ENCODE measurements at places on chromosomes 11 and 22. TPM values are rescaled to one million over a fixed set of nuclear protein-coding genes. Genes with fewer than 3 reads are reported as not detected.

The ANGPTL5 gene
- not detected for total RNA-seq

The SCN3B gene
- 0.64 TPM for total RNA-seq

The SLC22A8 gene
- not detected for total RNA-seq

The GPR83 gene
- 0.15 TPM for total RNA-seq

The C11orf91 gene
- not detected for total RNA-seq

The FXYD6 gene
- 16.3 TPM for total RNA-seq

The ABCC8 gene
- total RNA-seq: 3.2 TPM

DNA sequence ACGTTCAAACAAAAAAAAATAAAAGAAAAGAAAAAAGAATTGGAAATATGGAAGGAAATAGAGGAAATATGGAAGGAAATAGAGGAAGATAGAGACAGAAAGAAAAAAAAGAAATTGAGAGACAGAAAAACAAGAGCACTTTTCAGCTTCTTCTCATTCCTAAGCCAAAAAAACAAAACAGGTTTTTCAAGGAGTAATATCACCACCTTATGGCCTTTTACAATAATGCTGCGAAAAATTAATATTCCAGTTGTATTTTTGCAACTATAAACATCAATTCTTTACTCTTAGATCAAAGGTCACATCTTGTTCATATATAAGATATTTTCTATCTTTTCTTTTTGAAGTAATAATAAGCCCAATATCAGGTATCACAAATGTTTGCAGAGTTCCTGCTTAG lies 328.3 kb downstream of the FAT3 start:
- H3K4me1 ChIP-seq: peaks cover 6% of the 10 kb centered on the region
- H3K36me3 ChIP-seq: peaks cover 4% of the 10 kb centered on the region

DNA sequence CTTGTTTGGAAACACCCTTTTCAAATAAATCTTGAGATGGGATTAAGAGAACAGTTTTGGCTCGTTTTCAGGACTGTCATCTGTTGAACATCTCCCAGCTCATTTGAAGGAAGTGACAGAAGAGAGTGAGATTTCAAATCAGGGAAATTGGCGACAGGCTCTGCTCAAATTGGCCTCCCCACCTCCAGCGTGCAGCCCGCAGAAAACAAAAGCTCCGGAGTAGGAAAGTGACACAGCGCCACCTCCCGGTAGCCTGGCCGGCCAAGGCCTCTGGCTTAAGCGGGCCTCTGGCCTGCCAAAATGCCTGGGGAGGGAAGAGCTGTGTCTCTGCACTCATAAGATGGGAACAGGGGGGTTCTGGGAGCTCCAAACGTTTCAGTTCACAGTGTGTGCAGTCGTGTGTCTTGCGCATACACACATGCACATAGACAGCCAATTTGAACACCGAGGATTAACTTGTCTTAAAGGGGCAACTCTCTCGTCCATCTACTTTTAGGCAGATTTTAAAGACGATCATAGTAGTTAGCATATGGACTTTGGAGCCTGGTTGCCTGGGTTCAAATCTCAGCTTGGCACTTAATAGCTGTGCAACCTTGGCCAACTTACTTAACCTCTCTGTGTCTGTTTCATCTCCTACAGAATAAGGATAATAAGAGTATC lies 132.7 kb upstream of the RCN1 start:
- H3K36me3 ChIP-seq: no peaks in the 10 kb centered on the region
- H3K27ac ChIP-seq: no peak overlapping the region
- peak; percentile 79 for DNase-seq
- H3K4me3 ChIP-seq: no peak overlapping the region
- no peaks in the 10 kb centered on the region for H3K27me3 ChIP-seq
- no peaks in the 10 kb centered on the region for H3K4me1 ChIP-seq

DNA sequence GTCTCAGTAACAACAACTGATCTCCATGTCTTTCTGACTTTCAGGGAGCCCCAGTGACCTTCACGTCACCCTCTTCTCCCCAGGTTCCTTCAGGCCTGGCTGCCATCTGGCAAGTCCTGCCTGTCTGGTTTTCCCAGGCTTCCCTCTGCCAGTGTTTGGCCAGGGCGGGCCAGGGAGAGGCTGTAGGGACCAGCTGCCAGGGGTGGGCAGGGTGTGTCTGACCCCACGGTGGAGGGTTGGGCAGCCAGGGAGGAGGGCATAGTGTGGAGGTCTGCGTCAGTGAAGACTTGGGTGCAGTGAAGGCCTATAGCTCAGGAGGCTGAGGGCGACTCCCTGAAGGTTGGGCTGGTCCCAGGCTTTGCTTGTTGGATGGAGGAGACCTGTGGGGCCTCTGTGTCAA lies 11.9 kb upstream of the MRGPRX2 start:
- no peaks in the 10 kb centered on the region for H3K27me3 ChIP-seq
- no peak overlapping the region for H3K4me3 ChIP-seq
- peaks cover 7% of the 10 kb centered on the region for H3K4me1 ChIP-seq
- no peak for DNase-seq
- H3K36me3 ChIP-seq: no peaks in the 10 kb centered on the region
- H3K27ac ChIP-seq: no peak overlapping the region

GRCh38 chr11:63686926-63687325 lies 5.6 kb downstream of the RTN3 start:
- no peak overlapping the region for H3K27ac ChIP-seq
- H3K27me3 ChIP-seq: no peaks in the 10 kb centered on the region
- peaks cover 10% of the 10 kb centered on the region for H3K36me3 ChIP-seq
- no peak overlapping the region for H3K4me3 ChIP-seq

GRCh38 chr11:44784851-44785250 lies 58.1 kb downstream of the TSPAN18 start:
- peaks cover 17% of the 10 kb centered on the region for H3K4me1 ChIP-seq
- peak overlapping the region; percentile 33 for H3K4me3 ChIP-seq
- H3K27me3 ChIP-seq: no peaks in the 10 kb centered on the region
- H3K36me3 ChIP-seq: no peaks in the 10 kb centered on the region
- H3K27ac ChIP-seq: no peak overlapping the region
- no peak for DNase-seq

- peaks cover 12% of the 10 kb centered on the region for H3K36me3 ChIP-seq
- H3K27ac ChIP-seq: no peak overlapping the region
- H3K4me3 ChIP-seq: no peak overlapping the region
- H3K4me1 ChIP-seq: no peaks in the 10 kb centered on the region
- no peak for DNase-seq
- H3K27me3 ChIP-seq: no peaks in the 10 kb centered on the region
These were observed 16.5 kb downstream of the USP35 start for GRCh38 chr11:78205256-78205655.

DNA sequence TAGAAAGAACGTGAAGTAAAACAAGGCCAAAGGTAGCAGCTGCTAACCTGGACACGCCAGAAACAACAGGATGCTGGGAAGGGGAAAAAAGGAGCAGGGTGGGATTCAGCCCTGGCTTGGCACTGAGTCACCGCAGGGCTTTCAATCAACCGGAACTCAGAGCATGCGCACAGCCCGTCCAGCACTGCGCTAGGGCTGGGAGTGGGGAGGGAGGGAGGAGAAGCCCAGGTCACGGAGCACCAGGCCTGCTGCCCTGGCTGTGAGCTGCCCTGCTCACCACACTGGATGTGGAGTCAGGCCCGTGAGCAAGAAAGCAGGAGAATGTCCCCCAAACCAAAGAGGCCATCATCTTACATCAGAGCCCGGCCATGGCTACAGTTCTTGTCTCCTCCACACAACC lies 51.5 kb downstream of the APOL1 start:
- peaks cover 94% of the 10 kb centered on the region for H3K36me3 ChIP-seq
- H3K27me3 ChIP-seq: no peaks in the 10 kb centered on the region
- H3K4me3 ChIP-seq: no peak overlapping the region
- no peak for DNase-seq
- H3K4me1 ChIP-seq: no peaks in the 10 kb centered on the region
- no peak overlapping the region for H3K27ac ChIP-seq

DNA sequence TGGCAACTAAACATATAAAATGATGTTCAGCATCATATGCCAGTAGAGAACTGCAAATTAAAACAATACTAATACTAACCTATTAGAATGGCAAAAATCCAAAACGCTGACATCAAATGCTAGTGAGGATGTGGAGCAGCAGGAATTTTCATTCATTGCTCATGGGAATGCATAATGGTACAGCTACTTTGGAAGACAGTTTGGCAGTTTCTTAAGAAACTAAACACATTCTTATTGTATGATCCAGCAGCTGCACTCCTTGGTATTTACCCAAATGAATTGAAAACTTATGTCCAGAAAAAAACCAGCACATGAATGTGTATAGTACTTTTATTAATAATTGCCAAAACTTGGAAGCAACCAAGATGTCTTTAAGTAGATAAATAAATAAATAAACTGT lies 258.0 kb downstream of the TENM4 start:
- H3K4me1 ChIP-seq: no peaks in the 10 kb centered on the region
- H3K27me3 ChIP-seq: no peaks in the 10 kb centered on the region
- no peaks in the 10 kb centered on the region for H3K36me3 ChIP-seq
- no peak overlapping the region for H3K27ac ChIP-seq

- no peak overlapping the region for H3K27ac ChIP-seq
- no peaks in the 10 kb centered on the region for H3K27me3 ChIP-seq
- no peak for DNase-seq
These were observed 31.8 kb downstream of the EIF3M start for GRCh38 chr11:32615422-32615821.

- no peak overlapping the region for H3K4me3 ChIP-seq
- DNase-seq: no peak
- H3K27me3 ChIP-seq: no peaks in the 10 kb centered on the region
- H3K27ac ChIP-seq: no peak overlapping the region
- no peaks in the 10 kb centered on the region for H3K36me3 ChIP-seq
- no peaks in the 10 kb centered on the region for H3K4me1 ChIP-seq
These were observed 197.5 kb downstream of the IGLL1 start for GRCh38 chr22:23382428-23383218.

- DNase-seq: no peak
- no peaks in the 10 kb centered on the region for H3K36me3 ChIP-seq
- no peak overlapping the region for H3K4me3 ChIP-seq
- H3K27me3 ChIP-seq: no peaks in the 10 kb centered on the region
- H3K4me1 ChIP-seq: no peaks in the 10 kb centered on the region
These were observed 61.0 kb downstream of the APIP start for GRCh38 chr11:34855021-34855753.

GRCh38 chr11:68140496-68141245 lies 19.5 kb upstream of the CHKA start:
- peaks cover 3% of the 10 kb centered on the region for H3K36me3 ChIP-seq
- DNase-seq: no peak
- no peaks in the 10 kb centered on the region for H3K4me1 ChIP-seq
- H3K27me3 ChIP-seq: no peaks in the 10 kb centered on the region
- H3K4me3 ChIP-seq: no peak overlapping the region
